ENCODE measurements at places on chromosomes 16 and 17.

DNA sequence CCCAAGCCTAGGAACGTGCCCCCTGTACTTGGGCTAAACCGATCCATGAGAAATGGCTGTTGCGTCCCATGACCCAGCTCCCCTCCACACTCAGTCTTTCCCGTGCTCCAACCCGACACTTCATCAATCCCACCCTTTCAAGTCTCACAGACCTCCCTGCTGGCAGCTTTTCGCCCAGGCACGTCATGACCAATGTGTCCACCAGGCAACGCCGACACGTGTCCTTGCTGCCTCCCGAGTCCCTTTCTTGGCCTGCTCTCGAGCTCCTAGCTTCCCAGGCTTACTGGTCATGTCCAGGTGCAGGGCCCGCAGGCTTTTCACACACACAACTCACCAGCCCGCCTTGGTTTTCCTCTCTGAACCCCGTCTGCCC, 12.2 kb downstream of the MNT start:
- no peak for DNase-seq

DNA sequence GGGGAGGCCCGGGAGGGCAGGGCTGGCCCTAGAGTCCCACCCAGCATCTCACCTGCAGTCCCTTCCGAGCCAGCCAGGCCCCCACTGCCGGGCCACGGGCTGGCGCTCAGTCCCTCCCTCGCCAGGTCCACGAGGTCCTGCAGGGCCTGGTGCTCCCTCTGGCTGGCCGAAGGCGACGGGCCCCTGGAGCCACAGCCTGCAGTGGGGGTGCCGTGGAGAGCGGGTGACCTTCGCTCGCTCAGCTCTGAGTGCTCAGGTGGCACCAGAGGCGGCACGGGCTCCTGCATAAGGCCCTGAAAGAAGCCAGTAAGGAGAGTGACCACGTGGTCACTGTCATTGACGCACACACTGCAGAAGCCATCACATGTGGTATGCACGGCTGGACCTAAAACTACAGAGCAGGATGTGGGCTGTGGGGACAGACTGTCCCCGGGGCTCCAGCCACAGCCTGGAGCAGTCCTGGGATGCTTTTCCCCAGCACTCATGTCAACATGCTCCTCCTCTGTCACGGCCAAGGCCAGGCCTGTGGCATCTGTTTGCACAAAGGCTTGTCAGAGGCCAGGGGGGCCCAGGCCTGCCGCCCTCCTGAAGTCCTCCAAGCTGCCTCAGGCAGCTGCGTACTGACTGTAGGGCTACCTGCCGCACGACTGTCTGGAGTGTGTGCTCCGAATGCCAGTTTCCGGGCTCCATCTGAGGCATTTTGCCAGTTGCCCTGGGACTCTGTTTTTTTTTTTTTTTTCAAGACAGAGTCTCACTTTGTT, 15.1 kb downstream of the SLX4 start:
- no peak for DNase-seq

DNA sequence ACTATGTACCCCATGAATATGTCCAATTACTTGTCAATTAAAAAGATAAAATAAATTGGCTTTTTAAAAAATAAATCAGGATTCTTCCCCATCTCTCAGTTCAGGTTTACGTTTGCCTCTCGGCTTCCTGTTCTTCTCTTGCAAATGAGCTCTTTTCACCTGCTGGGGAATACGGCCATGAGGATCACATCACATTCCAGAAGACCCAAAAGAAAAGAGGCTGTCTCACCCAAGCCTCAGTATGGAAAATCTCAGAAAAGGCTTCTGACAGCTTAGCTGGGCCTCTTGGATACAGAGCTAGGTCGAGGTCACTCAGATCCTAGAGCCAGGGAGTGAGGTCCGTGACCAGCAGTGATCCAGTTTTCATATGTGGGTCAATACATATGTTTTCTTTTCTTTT, 171.2 kb upstream of the SDK2 start:
- no peak for DNase-seq

DNA sequence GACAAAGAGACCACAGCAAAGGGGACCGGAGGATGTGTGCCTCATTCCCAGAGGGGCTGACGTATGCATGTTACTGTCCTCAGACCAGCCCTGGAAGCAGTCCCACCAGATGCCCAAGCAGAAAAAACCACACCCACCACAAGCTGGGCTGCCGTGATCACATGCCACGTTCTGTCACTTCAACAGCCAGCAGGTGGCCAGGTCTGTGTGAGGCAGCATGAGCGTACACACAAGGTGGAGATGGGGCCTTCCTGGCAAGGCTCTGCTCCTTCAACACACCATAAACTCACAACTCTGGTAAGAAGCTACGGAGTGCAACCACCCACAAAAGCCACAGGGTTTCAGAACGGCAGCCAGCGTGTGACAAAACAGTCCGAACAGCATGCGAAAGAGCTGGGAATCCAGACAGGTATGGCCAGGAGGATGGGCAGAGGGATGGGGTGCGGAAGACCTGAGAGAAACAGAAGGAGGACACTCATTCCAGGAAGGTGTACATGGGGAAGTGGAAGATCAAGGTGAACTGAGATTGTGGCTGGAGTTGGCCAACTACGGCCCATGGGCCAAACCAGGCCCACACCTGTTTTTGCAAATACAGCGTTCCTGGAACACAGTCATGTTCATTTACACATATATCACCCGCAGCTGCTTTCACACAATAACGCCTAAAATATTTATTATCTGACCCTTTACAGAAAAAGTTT, 27.9 kb downstream of the MBTPS1 start:
- DNase-seq, result no peak

GRCh38 chr17:15469260-15469659, 1.8 kb upstream of the CDRT4 start:
- DNase-seq, result peak; percentile 77

GRCh38 chr17:10616502-10617119, 40.5 kb downstream of the MYH3 start:
- peak; percentile 82 for DNase-seq

GRCh38 chr16:85652431-85653221, 36.1 kb downstream of the GINS2 start:
- DNase-seq, result peak; percentile 77

GRCh38 chr17:17724307-17725010, 43.2 kb downstream of the RAI1 start:
- DNase-seq, result peak; percentile 64

- no peak for DNase-seq
Measured at GRCh38 chr17:18163547-18163946, 20.1 kb upstream of the ALKBH5 start.

GRCh38 chr16:25606069-25606468, 85.7 kb upstream of the HS3ST4 start:
- no peak for DNase-seq

DNA sequence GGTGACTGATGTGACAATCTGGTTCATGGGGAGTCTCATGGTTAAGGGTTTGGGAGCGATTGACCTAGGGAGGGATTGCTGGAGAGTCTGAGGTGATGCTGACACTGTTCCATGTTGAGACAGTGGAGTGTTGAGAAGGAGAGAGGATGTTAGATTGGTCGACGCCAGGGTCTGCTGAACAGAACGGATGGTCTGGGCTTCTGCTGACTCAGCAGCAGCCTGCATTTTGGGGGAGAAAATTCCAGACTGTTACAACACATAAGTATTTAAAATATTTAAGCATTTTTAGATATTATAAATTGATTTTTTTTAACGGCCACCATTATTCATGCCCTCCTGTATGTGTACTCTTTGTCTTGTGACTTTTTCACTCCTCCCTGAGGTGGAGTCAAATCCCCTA, 107.2 kb downstream of the TOX3 start:
- no peak for DNase-seq

- DNase-seq, result no peak
Measured at GRCh38 chr16:56520251-56520577, 390 bp upstream of the BBS2 start.

- DNase-seq, result no peak
Measured at GRCh38 chr17:9672691-9673090, 27.4 kb downstream of the USP43 start.

DNA sequence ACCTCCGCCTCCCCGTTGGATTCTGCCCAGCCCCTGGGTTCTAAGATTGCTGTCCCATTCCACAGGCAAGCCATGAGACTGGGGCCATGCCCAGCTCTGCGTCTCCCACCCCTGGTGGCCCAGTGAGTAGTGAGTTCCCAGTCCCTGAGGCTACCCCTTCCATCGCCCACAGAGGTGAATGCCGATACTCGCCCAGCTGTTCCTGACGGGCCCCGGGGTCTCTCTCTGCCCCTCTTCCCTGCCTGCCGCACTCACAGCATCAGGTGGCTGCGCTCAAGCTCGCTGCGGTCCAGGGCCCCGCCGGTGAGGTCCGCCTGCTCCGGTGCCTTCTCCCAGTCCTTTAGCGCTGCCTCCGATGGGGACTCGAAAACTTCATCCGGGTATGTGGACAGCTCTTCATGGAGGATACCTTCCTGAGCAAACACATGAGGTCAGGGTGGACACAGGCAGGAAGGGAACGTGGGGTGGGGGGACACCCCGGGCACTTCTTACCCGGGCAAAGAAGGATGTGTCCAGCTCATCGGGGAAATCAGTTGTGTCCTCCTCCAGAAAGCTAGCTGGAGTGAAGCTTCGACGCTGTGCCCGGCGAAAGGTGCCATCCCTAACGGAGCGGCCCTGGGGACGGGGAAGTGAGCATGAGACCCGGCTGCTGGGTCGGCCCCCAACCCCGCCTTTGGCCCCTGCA, 8.8 kb downstream of the SNRNP25 start:
- DNase-seq, result no peak

- DNase-seq, result no peak
Measured at GRCh38 chr16:31488468-31489297, 5.8 kb downstream of the SLC5A2 start.

GRCh38 chr17:77036841-77037381, 103.9 kb upstream of the SEC14L1 start:
- no peak for DNase-seq

- DNase-seq, result no peak
Measured at GRCh38 chr17:34883106-34884000, 77.9 kb downstream of the CCT6B start.

- no peak for DNase-seq
Measured at GRCh38 chr16:88807142-88807625, 3.6 kb downstream of the CDT1 start.

DNA sequence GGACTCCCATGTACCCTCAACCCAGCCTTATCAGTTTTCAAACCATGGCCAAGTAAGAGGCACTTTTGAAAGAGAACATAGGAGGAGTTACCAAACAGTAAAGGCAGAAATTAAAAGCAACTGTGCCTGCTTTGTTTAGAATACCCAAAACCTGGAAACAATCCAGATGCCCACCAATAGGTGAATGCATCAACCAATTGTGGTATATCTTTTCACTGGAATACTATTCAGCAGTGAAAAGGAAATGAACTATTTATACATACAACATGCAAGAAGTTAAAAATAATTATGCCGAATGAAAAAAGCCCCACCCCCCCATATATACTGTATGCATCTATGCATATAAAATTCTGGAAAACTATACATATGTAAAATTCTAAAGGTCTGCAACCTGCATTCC, 37.0 kb downstream of the PITPNC1 start:
- DNase-seq, result no peak

- DNase-seq, result no peak
Measured at GRCh38 chr17:64788286-64789060, 126.4 kb upstream of the SMURF2 start.

- DNase-seq, result peak; percentile 83
Measured at GRCh38 chr17:67376415-67376736, 705 bp upstream of the PITPNC1 start.

DNA sequence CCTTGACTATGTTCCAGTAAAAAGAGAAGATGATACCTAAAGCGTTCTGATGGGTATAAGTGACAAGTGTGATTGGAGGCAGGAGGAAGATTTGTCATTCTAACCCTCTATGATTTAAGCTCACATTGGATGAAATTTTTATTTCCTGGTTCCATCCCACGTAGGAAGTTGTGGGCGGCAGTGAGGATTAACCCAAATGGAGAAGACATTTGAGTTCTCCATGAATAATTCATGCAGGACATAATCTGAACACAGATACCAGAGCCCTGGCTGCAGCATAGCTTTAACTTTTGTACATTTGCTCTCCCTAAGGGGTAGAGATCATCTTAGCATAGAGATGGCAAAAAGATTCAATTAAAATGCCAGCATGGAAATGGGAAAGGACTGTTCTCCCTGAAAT, 146.3 kb downstream of the SLC39A11 start:
- DNase-seq, result no peak

DNA sequence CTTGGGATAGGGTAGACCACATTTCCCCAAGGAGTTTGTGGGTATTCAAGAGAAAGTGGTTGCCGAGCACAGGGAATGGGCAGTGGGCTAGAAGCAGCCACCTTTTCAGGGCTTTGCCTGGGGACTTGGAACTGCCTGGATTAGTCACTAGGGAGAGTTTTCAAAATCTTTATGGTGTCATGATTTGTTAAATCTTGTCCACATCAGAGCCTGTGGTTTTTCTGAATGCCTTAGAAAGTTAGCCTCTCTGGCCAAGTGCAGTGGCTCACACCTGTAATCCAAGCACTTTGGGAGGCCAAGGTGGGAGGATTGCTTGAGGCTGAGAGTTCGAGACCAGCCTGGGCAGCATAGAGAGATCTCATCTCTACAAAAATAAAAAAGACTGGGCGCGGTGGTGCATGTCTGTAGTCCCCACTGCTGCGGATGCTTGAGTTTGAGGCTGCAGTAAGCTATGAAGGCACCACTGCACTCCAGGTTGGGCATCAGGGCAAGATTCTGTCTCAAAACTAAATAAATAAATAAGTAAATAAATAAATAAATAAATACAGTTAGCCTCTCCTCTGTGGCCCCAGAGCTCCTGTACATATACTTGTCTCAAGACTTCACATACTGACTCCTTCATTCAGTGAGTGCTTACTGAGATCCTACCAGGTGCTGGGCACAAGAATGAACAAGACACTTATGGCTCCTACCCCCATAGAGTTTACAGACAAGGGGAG, 76.3 kb upstream of the HNF1B start:
- DNase-seq, result peak; percentile 54

DNA sequence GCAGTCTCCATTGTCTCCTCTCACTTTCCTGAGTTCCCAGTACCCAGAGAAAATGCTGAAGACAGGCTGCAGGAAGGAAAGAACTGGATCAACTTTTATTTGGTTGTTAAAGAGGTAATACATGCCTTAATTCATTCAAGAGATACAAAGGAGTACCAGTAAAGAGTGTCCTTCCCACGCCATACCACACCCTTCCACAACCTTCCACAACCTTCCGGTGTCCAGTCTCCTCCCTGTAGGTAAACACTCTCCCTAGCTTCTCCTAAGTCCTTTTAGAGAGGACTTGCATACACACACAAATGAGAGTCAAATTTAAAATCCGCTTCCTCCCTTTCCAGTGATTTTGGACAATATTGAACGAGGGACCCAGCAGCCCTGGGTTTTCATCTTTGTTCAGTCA, 2.8 kb upstream of the CA7 start:
- no peak for DNase-seq

- DNase-seq, result no peak
Measured at GRCh38 chr16:79547085-79547484, 53.5 kb downstream of the MAF start.

- peak; percentile 6 for DNase-seq
Measured at GRCh38 chr17:64460955-64461354, 12.0 kb downstream of the MILR1 start.

Measured in fibroblast of skin of scalp (primary cell).